Activated CD4-positive, alpha-beta T cell treated with anti-CD3 and anti-CD28 coated beads, Interleukin-2, Interleukin-4, amounts not matched to agents 100 ng/mL and 50 ng/mL, durations not matched to agents 16 hours and 8 hours (primary cell): ENCODE measurements at places on chromosomes 7 and 10.
A peak's percentile ranks its signal among the peaks of the same experiment; 100 is the strongest.

- no peak for DNase-seq
These were observed 285 bp downstream of the CSTF2T start for GRCh38 chr10:51699145-51699474.

DNA sequence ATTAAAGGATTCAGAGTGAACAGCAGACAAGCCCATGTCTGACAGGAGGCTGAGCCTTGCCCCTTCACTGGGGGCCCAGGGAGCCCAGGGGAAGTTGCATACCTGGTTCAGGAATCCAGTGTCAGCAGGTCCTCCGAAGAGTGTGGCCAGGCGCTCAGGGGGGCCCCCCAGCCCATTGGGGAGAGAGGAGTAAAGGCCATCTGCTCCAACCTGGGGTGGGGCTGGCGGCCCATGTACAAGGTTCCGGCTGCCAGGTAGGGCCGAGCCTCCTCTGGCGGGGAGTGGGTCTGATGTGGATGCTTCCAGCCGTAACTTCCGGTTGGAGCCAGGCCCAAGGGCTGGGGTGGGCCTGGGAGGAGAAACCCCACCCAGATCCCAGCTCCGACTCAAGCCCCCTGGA lies 2.3 kb downstream of the PSD start:
- no peak for DNase-seq

- peak; percentile 18 for DNase-seq
These were observed 147.9 kb upstream of the FRMD4A start for GRCh38 chr10:14478604-14479003.

DNA sequence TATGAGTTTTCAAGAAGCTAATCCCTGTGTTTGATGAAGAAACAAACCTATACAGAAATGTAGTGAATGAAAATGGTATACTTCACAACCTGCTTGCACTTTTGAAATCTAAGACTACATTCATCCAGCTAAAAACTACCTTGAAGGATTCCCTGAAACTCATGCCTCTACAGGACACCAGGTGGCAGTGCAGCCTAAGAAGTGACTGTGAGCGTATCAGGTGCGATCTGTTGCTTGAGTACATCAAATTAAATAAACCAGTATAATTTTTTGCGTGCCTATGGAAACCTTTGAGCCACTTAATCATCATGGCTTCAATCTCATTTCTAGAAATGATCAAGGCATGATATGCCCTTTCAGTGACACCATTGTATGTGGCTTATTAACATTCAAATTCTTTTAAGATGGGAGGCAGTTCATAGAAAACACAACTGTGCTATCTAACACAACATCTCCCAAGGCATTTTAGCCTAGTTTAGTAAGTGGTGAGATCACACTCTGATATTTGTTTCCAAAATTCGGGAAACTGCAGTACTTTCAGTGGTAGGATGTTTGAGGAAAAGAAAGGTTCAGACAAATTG lies 57.4 kb downstream of the PPP1R17 start:
- DNase-seq = peak; percentile 46

- peak; percentile 30 for DNase-seq
These were observed 638 bp downstream of the IQCE start for GRCh38 chr7:2559283-2559950.

DNA sequence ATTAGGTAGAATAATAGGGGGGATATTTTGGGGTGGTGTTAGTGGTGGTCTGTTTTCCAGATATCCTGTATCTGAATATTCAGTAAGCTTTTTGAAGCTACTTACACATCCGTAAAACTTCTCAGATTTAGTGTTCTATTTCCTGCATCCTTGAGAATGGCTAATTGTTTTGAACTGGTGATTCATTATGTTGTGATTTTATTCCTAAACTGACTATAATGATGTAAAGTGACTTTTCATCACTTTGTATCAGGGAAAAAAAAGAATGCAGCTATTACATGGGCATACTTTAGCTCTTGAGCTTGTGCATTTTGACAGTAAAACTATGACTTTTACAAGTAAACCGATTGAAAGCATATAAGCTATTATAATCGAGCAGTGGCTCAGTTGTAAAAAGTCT lies 18.2 kb downstream of the WAC start:
- no peak for DNase-seq

GRCh38 chr10:112950714-112951358 lies 789 bp downstream of the TCF7L2 start:
- no peak for DNase-seq

GRCh38 chr7:35676211-35676610 lies 18.7 kb downstream of the HERPUD2 start:
- DNase-seq = no peak

DNA sequence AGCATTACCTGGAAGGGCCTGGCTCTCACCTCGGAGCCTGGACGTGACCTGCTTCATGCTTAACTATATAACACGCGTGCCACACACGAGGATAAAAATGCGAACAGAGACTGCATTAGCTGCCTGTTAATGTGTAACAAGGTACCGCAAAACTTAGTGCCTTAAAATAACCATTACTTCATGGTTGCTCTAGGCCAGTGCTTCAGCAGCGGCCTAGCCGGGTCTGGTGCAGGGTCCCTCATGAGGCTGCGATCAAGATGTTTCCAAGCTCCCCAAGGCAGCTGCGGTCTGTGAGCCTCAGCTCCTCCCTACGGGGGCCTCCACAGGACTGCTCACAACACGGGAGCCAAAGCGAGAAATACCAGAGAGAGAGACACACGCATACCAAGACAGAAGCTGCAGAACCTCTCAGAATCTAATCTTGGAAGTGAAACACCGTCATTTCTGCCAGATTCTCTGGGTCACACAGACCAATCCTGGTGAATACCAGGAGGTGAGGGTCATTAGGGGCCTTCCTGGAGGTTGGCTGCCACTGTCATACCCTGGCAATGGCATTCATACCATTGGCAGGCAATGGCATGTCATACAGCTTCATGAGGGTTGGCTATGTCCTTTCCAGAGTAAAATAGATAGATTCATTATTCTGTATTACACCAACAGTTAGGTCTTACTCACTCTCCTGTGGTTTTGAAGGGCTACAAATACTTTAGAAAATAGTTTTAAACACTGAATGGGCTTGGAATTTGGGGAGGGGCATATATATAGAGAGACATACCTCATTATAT lies 94.5 kb downstream of the HIPK2 start:
- peak; percentile 79 for DNase-seq

- no peak for DNase-seq
These were observed 701 bp upstream of the CUL1 start for GRCh38 chr7:148698007-148698396.

DNA sequence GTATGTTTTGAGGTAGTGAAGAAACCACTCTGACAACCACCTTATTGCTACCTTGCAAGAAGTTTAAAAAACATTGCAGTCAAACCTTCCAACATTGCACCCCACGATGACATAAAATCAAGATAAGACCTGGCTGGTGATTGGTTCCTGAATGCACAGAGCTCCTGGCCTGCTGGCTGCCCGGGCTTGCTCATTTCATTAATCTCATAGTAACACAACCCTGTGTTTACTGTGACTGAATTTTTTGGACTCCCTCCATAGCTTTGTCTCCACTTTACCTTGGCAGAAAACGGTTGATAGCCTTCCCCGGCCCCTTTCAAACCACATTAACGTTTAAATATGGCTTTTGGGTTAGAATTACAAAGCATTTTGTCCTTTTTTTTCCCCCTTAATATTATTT lies 27.5 kb downstream of the VWA2 start:
- no peak for DNase-seq

- DNase-seq = no peak
These were observed 224.0 kb upstream of the GRB10 start for GRCh38 chr7:51006483-51007235.

- DNase-seq = no peak
These were observed 58.6 kb downstream of the GPR26 start for GRCh38 chr10:123724747-123725146.

DNA sequence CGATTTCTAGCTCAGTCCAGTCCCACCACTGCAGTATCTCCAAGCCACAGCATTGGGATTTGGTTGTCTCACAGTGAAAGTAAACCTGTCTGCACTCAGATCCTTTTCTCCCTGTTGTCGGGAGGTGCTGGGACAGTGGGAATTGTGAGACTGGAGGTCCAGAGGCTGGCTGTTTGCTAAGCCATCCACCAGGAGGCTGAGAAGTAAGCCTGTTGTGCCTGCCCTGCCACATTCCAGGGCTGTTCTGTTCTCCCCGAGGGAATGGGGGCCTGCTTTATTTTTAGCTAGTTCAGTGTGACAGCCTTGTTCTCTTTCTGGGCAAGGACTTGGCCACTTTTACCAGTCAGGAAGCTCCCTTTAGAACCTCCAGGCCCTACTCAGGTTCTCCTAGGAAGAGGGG lies 54.9 kb downstream of the HK1 start:
- no peak for DNase-seq

DNA sequence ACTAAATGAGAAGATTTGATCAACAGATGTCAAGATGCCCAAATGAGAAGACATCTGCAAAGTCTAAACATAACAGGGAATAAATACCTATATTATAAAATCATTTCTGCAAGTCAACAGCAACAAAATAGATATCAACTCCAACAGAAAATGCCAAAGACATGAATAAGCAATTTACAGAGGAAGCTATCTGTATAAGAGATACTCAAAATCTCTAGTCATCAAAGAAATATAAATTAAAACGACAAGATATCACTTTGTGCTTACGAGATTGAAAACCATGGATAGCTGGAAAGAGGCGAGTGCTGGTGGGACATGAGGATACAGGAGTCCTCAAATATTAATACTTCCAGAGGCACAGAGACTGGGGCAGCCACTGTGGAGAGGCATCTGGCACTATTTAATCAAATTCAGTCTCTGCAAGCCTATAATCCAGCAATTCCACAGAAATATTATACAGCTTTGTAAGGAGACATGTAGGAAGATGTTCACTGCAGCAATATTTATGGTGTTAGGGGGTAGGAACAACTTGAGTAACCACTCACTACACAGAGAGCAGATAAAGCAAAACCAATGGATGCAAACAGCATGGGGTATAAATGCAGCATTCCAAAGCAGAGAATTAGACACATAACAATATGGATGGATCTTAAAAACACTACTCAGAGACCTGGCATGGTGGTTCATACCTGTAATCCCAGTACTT lies 4.8 kb downstream of the DNMBP start:
- DNase-seq = no peak

DNA sequence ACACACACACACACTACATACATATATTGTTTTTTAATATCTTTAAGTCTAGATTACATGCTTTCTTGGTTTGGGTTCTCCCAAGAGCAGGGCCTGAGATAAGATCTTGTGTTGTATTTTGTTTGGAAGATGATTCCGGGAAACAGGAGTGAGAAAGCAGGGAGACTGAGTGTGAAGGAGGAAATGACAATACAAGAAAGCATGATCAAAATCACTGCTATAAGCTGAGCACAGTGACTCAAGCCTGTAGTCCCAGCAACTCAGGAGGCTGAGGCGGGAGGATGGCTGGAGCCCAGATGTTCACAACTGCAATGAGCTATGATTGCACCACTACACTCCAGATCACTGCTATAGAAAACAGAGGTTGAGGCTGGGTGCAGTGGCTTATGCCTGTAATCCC lies 267.6 kb downstream of the SKIDA1 start:
- no peak for DNase-seq

DNA sequence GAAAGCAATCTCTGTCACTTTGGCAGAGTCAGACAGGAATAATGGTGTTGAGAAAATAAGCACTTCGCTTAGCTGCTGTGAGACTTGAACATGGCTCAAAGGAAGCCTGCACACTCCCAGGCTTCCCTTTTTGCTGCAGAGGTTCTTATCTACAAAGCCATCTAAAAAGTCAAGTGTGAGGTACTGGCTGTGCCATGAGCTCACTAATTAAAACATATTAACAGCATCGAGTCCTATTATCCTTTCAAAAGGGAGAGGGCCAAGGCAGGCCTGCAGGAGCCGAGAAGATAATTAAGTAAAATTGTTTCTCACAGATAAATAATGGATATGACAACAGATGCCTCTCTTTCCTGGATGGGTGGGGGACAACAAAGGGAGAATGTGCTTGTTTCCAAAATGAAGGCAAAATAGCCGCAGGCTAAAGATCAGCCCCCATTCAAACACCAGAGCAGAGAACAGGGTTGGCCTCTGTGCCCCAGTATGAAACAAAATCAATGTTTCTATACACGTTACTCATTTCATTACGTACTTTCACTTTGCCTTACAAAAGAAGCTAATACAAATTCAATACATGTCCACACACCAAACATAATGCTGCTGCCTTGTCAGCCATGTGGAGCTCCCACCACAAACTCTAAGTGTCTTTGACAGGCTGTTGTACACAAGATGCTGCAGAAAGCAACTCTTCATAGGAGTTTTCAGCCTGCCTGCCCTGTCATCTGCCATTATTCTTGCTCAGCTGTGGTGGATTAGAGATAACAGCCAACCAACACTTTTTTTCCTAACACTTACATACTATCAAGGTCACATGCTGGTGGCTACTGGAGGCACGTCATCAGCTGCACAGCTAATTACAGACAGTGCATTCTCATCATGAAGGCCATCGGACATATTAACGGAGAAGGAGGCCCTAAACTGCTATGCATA lies 55.3 kb downstream of the ELAPOR2 start:
- DNase-seq = no peak

DNA sequence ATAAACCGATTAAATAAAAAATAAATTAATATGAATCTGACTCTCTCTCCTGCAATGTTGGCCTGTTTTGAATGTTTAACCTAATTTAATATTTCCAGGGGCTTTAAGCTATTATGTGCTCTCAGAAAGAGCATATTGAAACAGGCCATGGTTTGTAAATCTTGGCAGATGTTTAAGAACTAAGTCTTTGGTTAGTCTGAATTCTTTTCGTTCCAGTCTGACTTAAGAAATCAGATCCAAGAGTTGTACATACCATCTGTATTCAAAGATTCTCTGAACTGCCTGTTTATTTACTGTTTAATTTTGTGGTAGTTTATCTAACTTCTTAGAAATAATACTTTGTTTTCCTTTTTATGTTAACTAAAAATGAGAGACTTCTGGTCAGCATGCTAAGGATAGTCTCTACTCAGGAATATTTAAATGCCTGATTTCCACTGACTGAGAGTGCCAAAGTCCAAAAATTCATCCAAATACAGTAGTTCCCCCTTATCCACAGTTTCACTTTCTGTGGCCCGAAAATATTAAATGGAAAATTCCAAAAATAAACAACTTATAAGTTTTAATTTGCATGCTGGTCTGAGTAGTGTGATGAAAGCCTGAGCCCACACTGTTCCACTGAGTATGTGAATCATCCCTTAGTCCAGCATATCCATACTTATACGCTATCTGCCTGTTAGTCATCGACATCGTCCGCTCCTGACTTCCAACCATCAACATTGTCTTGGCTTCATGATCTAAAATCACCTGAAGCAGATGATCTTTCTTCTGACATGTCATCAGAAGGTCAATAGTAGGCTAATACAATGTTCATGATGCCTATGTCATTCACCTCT lies 238.1 kb upstream of the CSTF2T start:
- no peak for DNase-seq

DNA sequence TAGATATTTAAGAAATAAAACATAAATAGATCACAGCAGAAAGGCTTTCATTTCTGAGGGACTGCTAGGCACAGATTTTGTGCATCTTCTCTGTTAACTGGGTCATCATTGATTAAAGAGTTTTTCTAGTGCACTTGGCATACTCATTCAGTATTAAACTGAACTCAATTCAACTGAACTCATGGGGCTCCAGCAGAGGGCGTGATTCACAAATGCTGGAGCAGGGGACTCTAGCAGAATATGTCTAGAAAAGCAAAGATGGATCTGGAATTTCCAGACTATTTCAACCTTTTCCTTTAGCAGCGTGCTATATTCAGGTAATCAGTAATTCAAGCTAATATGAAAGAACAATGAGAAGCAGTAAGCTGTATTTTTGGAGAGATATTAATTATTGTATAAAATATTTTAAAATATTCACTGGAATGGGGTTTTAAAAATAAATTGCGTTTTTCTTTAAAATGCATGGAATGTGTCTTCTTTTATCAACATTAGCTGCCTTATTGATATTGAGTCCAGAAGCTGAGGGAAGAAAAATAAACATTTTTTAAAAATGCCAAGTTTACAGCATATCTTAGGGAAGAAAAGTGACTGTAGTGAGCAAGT lies 296.8 kb upstream of the CACNA2D1 start:
- DNase-seq = no peak
